ENCODE measurements at places on chromosomes 6 and 20. TPM values are rescaled to one million over a fixed set of nuclear protein-coding genes. Genes with fewer than 3 reads are reported as not detected.

DNA sequence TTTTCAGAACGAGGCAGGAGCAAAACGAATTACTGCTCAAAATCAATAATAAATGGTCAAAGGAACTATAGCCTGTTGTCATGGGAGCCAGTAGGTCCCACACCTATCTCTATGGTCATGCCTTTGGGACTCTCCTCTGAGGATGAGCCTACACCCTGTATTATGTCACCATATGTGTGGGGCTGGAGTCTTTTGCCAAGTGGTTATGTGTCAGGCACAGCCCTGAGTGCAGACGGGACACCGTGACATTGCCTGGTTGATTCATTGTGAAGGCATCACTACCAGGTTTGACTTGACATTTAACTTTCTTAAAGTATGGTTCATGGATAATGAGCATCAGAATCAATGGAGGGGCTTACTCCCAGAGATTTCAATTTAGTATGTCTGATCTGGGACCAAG, 23.6 kb downstream of the BMP6 start:
- no peak for DNase-seq

The HCK gene
- not detected for total RNA-seq

The OR2B3 gene
- total RNA-seq = not detected

DNA sequence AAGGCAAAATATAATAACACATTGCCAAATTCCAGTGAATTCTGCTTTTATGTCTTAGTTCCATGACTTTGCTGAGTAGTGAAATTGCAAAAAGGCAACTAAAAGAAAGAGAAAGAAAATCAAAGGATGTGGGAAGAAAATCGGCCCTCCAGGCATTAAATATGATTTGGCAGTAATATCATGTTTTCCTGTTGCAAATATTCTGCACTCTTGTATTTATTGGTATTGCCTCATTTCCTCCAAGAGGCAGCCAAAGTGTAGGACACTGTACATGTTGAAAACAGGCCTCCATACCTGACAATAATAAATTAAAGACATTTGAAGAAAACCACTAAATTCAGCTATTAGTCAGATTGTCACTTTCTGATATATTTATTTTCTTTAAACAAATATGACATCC, 460.0 kb upstream of the NOX3 start:
- peak; percentile 12 for DNase-seq

The SLC16A10 gene
- 2.9 TPM for total RNA-seq

The NRSN1 gene
- not detected for total RNA-seq

- no peak for DNase-seq
These were observed 235.2 kb downstream of the LY86 start for GRCh38 chr6:6823568-6824224.

DNA sequence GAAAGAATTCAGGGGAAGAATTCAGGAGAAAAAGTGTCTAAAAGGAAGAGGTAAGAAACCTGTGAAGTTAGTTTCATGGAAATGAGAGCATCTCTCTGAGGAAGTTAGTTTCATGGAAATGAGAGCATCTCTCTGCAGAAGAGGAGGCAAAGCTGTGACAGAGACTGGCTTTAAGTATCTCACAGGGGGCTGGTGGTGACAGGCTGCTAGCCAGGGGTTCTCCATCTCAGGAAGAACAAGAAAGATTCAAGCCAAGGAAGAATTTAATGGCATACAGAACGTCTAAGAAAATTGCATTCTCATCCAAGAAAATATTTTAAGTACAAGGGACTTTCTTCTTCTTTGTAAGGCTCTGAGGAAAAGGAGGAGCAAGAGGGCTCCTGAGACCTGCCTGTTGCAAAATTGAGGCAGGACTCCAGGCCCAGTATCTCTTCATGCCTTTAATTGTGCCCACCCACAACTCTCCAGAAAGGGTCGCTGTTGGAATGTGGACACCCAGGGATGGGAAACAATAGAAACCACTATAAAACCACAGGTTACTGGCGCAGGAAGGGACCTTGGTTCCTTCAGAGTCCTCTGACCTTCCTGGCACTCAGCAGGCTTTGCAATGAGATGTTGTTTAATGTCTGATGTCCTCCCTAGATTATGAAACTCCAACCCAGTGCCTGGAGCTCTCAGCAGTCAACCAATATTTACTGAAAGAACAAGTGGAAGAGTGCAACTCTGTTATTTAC, 136.8 kb downstream of the FNDC1 start:
- no peak for DNase-seq

- DNase-seq = peak; percentile 71
These were observed 4.6 kb downstream of the OR2H2 start for GRCh38 chr6:29589423-29590048.

GRCh38 chr6:112933947-112934346, 586.8 kb downstream of the RFPL4B start:
- DNase-seq = no peak

DNA sequence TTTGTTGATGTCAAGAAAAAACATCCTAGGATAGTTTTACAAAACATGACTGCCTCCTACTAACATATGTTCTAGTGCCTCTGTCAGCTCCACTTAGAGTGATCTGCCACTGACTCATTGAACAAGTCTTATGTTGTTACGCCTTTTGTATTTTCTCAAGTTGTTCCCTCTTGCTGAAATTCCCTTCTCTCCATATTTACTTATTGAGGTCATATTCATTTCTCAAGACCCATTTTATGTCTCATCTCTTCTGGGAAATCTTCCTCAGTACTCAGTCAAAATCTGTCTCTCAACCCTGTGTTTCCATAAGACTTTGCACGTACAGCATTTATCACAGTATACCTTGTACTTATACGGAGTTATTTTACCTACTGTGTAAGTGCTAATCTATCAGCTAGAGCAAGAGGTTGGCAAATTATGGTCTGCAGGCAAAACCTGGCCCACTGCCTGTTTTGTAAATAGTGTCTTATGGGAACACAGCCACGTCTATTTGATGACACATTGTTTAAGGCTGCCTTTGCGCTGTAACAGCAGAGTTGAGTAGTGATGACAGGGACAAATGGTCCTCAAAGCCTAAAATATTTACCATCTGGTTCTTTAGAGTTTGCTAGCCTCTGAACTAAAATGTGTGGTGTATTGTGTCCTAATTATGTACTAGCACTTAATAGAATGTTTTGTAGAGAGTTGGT, 83.4 kb downstream of the ADGRB3 start:
- peak; percentile 12 for DNase-seq

The SLC22A1 gene
- total RNA-seq = 10.2 TPM

The NTSR1 gene
- 10.6 TPM for total RNA-seq

- peak; percentile 29 for DNase-seq
These were observed 979.6 kb upstream of the MAP3K7 start for GRCh38 chr6:91566467-91566866.

DNA sequence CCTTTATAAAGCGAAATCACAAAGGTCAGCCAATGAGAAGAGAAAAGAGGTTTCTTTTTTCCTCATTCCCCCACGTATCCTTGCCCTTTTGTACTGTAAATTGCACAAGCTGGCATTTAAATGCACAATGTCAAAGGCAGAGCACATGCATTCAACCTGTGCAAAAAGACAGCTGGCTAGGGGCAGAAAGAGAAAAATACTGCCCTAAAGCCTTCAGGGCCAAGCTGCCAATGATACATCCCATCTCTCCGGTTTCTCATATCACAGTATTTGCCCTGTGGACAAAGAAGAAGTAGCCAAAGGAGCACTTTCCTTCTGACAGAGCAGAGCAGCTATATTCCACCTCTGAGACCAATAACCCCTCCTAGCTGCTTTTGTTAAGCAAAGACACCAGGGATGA, 219.2 kb downstream of the TRDN start:
- no peak for DNase-seq

- DNase-seq = peak; percentile 87
These were observed 9.5 kb downstream of the C20orf202 start for GRCh38 chr20:1212607-1213396.

GRCh38 chr6:144467172-144467762, 182.1 kb downstream of the UTRN start:
- DNase-seq = no peak

DNA sequence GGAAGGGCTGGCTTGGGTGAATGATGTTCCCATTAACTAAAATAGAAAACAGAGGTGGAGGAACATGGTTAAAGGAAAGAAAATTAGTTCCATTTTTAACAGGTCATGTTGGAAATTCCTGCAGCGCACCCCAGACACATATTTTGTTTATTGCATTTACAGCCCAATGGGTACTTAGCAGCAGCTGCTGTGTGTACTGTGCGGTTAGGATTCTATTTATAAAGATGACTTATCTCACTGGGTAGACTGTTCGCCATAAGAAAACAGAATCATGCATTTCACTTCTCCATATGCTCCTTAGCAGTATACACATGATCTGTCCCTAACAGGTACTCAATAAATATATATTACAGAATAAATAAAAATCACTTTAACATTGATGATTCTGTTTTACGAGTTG, 135.8 kb downstream of the SLC35F1 start:
- no peak for DNase-seq

- DNase-seq = no peak
These were observed 42.1 kb upstream of the TULP1 start for GRCh38 chr6:35554811-35555210.

The OTOR gene
- total RNA-seq = not detected

GRCh38 chr20:63191400-63191799, 24.5 kb downstream of the YTHDF1 start:
- DNase-seq = peak; percentile 97
